ENCODE measurements at places on chromosomes 3 and 15.

DNA sequence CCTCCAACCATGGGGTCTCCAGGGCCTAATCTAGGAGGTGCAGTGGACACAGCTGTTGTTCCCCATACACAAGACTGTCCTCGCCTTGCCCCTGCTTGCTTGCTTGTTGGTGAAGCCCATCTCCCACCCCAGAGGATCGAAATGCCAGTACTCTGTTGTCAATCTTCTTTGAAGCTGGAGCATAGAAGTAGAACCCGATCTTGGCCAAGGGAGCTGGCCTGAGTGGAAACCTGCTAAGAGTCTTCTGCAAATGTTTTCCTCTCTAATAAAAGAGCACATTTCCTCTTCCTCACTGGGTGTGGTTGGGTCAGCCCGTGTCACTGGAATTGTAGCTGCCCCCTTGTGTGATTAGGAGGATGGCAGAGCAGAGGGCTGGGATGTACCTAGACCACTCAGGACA lies 85.4 kb downstream of the HES1 start:
- DNase-seq = no peak

- no peak for DNase-seq
These were observed 449.5 kb upstream of the TBL1XR1 start for GRCh38 chr3:177646749-177647148.

DNA sequence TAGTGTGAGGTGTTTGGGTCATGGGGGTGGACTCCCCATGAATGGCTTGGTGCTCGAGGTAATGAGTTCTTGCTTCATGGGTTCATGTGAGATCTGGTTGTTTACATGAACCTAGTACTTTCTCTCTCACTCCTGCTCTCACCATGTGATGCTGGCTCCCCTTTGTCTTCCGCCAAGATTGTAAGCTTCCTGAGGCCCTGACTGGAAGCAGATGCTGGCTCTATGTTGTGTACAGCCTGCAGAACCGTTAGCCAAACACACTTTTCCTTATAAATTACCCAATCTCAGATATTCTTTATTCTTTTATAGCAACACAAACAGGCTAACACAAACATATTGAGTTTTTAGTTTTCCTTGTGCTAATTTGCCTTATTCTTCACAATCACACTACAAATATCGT lies 3.2 kb upstream of the CSPG5 start:
- no peak for DNase-seq

GRCh38 chr3:24220859-24221657 lies 273.6 kb downstream of the THRB start:
- no peak for DNase-seq

- DNase-seq = no peak
These were observed 29.7 kb upstream of the KLF13 start for GRCh38 chr15:31296646-31297574.

DNA sequence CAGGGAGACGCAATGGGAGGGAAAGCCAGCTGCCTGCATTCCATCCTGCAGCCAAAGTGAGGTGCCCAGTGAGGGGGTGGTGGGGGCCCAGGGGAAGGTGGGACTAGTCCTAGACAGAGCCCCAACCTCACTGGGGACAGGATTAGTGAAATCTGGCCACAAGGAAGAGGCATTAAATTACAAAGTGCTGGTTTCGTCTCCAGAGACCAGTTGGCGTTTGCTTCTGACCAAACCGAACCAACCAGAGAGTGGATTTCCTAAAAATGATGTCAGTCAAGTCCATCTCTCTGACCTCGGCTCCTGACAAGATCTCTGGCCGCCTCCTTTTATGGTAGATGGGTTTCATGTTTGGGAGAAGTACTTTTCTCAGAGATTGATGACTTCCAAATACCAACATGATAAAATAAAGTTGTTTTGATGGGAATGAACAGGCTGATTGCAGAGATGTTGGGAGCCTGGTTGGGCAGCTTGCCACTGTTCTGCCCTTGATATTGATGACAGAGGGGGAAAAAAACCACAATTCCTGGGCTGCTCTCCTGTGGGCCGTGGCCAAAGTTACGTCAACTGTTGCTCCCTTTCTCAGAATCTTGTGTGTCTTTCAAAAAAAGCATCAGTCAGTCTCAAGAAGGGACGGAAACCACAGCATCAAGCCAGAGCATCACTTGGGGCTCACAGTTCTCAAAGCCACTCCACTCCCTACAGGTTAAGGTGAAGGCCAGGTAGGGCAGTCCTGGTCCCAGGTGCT lies 24.6 kb downstream of the ITGA11 start:
- no peak for DNase-seq

DNA sequence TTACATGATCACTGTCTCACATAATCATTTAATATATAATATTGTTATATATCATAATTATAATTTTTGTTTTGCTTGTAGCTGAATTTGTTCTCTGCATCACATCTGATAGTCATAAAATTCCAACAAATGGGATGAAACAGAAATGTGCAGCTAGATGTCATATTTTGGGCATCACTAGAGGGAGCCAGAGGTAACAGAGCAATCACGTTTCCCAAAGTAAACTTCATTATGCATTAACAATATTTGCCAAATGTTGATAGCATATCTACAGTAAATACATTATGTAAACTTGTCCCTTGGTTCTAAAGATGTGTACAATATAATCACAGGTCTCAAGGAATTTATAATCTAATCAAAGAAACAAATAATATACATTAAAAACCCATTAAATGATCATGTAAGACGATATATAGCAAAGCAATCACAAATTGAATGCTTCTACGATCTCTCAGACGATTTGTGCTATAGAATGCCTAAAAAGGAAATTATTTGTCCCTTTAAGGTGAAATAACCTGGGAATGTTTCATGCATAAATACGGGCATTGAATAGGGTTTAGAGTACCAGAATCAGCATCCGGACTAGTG lies 234.2 kb upstream of the MCTP2 start:
- DNase-seq = no peak

DNA sequence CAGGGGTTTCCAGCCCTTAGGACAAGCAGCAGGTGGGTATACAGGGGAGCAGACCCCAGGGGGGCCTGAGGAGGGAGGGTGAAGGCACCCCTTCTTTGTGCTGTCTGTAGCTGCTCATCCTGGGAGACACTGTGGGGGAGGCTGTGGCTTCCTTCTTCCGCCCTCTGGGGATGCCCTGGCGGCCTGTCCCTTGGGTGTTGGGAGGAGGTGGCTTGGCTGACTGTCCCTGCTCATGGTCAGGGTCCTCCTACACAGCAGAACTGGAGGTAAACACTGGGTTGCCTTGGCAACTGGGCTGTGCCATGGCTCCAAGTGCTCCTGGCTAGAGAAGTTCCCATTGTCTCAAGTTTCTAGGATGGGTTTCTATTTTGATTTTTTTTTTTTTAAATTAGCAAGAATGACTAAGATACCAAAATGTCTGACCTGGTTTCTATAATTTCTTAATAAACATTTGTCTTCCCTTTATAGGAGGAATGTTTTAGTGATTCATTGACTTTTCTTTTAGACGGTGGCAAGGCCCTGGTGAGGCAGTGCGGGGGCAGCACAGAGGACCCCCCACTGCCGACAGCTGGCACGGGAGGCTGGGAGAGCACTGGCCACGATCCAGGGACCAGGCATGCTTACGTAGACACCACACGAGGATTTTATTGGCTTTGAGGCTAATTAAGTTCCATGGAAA lies 12.4 kb downstream of the KLF13 start:
- DNase-seq = no peak

GRCh38 chr3:16148783-16149182 lies 25.7 kb upstream of the GALNT15 start:
- DNase-seq = no peak

DNA sequence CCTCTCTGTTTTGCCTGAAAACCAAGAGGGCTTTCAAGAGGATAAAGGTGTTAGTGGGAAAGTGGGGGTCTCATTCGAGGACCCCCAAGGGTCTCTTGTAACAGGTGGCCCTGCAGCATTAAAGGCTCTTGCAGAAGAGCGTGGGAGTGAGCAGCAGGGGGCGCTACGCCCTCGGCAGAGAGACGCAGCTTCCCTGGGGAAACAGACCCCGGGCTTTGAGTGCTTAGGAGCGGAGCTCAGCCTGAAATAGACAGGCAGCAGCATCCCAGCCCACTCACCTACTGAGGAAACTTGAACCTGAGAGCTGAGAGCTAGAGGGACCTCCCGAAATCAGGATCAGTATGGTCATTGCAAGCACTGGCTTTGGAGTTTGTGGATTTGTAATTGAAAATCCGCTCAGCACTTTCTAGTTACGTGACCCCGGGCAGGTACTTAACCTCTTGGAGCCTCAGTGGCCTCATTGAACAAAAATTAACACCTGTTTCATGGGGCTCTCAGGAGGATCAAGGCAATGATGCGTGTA lies 25.7 kb downstream of the RPLP1 start:
- peak; percentile 64 for DNase-seq

DNA sequence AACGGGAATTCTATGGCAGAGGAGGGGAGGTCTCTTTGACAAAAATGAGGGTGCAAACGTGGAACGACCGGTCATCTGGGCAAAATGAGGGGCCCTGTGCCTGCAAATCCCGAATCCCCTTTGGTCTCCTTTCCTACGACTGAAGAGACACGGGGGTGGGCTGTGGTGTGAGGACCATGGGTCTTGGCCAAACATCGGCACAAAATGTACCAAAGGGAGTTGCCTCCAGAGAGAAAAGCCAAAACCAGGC lies 498 bp downstream of the ZNF280D start:
- DNase-seq = no peak

DNA sequence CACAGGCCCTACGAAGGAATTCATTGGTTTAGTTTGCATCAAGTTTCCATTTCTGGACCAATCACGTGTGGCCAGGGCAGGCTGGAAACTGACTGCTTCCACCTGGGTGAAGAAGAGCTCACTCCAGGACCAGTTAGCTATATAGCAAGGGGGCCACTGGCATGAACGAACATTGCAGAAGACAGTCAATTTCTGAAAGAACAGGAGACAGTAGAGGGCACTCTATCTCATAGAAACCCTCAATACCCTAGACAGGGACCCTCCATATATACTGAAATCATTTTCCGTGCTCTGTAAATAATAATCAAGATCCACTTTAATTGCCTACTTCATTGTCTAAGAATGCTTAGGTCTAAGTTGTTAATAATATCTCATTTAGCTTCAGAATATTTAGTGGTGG lies 215.6 kb downstream of the CADPS start:
- DNase-seq = no peak

DNA sequence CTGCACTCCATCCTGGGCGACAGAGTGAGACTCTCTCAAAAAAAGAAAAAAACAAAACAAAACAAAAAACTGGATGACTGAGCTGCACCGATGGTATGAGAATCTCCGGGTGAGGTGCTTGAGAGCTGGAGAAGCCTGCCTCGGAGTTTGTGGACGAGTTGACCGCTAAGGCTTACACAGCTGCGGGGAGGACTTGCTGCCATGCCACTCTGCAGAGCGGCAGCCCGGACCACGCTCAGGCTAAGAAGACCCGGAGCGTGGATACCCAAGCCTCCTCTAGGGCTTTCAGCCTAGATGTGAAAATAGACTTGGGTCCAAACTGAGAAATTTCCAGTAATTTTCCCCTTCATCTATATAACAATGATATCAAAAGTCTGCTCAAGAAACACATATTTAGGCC lies 16.0 kb downstream of the NRROS start:
- DNase-seq = no peak

DNA sequence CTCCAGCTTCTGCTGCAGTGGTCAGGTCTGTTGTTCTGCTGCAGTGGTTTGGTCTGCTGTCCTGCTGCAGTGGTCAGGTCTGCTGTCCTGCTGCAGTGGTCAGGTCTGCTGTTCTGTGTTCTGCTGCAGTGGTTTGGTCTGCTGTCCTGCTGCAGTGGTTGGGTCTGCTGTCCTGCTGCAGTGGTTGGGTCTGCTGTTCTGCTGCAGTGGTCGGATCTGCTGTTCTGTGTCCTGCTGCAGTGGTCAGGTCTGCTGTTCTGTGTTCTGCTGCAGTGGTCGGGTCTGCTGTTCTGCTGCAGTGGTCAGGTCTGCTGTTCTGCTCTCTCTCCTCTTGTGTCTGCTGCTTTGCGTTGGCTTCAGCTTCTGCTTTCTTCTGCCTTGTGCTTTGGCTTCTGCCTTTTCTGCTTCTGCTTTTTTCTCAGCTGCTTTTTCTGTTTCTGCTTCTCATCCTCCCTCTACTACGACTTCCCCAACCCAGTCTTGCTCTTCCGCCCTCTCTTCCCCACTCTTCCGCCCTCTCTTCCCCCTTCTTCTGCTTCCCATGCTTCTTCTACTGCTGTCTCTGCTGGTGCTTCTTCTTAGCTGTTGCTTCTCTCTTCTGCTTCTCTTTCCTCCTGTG lies 50.7 kb downstream of the FAM43A start:
- DNase-seq = no peak

GRCh38 chr3:32021155-32021554 lies 39.6 kb downstream of the ZNF860 start:
- DNase-seq = no peak

- DNase-seq = no peak
These were observed 69.3 kb downstream of the CD47 start for GRCh38 chr3:108021533-108021932.

GRCh38 chr15:38828031-38828532 lies 263.5 kb upstream of the RASGRP1 start:
- no peak for DNase-seq

- peak; percentile 59 for DNase-seq
These were observed 907 bp downstream of the PLXNA1 start for GRCh38 chr3:126983653-126984390.

DNA sequence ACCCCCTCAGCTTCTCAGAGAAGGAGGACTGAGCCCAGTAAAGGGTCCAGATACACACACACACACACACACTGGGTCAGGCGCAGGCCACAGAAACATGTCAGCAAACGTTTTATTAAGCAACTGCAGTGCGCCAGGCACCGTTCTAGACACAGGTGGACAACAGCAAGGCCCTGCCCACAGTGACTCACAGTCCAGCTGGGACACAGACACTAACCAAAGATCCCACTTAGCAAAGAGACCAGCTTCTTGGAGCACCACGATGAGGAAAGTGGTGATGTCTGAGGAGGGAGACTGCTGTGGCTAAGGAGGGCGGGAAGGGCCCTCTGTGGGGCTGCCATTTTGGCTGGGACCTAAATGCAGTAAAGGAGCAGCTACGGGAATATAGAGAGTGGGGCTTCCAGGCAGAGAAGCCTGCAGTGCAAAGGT lies 2.8 kb upstream of the VILL start:
- no peak for DNase-seq

DNA sequence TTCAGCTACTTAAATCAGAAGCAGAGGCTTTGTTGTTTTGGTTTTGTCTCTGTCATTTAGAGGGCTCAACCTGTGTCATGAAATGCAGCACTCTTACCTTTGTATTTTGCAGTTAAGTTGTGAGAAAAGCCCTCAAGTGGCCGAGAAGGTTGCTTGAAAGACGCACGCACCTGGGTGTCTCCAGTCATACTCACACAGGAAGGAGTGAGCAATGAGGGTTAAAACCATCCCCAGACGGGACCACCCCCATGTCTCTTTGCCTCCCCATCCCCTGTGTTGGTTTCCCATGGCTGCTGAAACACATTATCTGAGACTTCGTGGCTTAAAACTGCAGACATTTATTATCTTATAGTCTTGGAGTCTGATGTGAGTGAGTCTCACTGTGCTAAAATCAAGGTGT lies 376.1 kb upstream of the CFAP20DC start:
- DNase-seq = no peak

GRCh38 chr3:188589071-188589470 lies 435.1 kb downstream of the LPP start:
- no peak for DNase-seq

- no peak for DNase-seq
These were observed 53.0 kb downstream of the TBC1D2B start for GRCh38 chr15:78024519-78024870.

Data from progenitor cell of endocrine pancreas (in vitro differentiated cells).